Upper lobe of left lung (tissue), 6 donors: ENCODE measurements at places on chromosomes 1 and 21.

GRCh38 chr1:151611288-151611790 lies 511 bp upstream of the SNX27 start:
- H3K27ac ChIP-seq: peak overlapping the region; percentile 94
- no peaks in the 10 kb centered on the region for H3K36me3 ChIP-seq
- H3K4me3 ChIP-seq: no peak overlapping the region
- DNase-seq: no peak
- H3K4me1 ChIP-seq: peaks cover 20% of the 10 kb centered on the region

DNA sequence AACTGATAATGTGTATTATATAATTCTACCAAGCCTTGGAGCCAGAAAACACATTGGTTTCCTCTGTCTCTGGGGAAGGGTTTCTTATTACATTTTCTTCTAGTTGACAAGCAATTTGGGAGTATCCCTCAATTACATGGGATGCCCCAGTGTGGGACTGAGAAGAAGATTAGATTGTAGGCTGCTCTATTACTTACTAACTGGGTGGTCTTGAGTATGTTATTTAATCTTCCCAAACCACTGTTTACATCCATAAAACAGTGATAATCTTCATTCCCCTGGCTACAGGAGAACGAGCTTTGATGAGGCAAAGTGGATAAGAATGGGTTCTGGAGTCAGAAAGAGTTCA lies 105.8 kb downstream of the TSEN15 start:
- peaks cover 22% of the 10 kb centered on the region for H3K4me1 ChIP-seq
- H3K27me3 ChIP-seq: no peaks in the 10 kb centered on the region
- H3K4me3 ChIP-seq: no peak overlapping the region
- no peaks in the 10 kb centered on the region for H3K36me3 ChIP-seq
- H3K27ac ChIP-seq: no peak overlapping the region
- DNase-seq: no peak

DNA sequence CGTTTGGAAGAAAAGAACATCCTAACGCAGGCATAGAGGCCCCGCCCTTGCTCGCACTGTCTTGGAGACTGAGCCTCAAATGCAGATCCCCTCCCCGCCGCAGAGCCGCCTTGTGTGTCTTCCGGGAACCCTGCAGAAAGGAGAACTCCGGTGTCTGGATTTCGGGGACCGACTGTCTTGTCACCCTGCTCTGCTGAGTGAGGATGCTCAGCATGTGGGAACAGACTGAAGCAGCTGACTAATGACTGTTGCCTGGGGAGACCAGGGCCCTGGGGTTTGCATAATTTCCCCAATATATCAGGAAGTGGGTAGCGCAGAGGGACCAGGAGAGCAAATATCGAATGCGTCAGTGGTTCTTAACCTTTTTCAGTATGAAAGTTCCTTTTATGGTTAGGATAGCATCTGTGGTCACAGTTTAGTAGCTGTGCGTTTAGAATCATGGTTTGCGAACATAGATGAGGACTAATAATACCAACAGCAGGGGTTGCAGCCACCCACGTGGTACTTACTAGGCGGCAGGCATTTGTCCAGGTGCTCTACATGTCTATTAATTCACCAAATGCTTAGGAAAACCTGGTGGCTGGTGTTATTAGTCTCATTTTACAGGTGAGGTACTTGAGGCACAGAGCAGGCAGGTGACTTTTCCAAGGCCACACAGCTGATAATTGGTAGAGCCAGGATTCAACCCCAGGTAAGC lies 14.3 kb downstream of the GPR137B start:
- no peaks in the 10 kb centered on the region for H3K36me3 ChIP-seq
- no peak overlapping the region for H3K4me3 ChIP-seq
- peak overlapping the region; percentile 63 for H3K27ac ChIP-seq

- H3K36me3 ChIP-seq: no peaks in the 10 kb centered on the region
- peaks cover 25% of the 10 kb centered on the region for H3K4me1 ChIP-seq
- DNase-seq: no peak
- no peak overlapping the region for H3K4me3 ChIP-seq
These were observed 10.2 kb downstream of the POLR3GL start for GRCh38 chr1:145974721-145975120.

- H3K4me1 ChIP-seq: no peaks in the 10 kb centered on the region
- H3K4me3 ChIP-seq: no peak overlapping the region
- no peak for DNase-seq
- no peak overlapping the region for H3K27ac ChIP-seq
These were observed 88.1 kb upstream of the SPATA6 start for GRCh38 chr1:48560116-48560515.

DNA sequence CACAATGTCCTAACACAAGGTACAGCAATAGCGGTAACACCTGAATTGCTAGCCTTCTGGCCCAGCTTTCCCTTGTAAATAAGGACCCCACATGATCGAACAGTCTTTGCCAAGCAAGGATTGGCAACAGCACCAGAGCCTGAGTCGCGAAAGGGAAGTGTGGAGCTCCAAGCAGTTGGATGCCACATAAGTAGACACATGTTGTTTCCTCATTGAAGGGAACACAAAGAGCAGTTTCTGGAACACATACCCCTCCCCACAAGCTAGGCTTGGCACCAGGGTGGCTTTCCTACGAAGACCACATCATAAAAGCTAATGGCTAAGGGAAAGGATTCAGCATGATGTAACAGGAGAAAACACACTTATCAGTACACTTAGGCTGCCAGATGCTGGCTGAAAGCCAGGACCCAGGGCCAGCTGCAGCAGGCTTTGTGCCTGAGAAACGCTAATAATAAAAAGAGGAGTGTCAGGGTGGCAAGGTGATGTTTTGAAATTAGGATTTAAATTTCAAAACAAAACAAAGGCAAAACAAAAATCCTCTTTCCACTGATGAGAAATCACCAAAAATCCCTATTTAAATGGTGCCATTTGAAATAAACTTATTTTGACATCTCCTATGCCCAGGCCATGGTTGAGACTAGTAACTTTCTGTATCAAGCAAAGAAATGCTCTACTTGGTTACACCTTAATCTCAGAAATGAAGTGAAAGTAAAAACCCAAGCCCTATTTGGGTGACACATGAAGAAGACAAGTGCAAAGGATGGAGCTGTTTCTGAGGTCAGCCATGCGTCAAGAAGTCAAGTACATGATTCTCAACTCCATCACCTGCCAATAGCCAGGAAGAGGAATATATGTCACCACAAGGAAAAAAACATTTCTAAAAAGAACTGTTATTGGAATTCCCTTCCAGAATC lies 11.9 kb upstream of the CPLANE2 start:
- no peaks in the 10 kb centered on the region for H3K27me3 ChIP-seq
- H3K27ac ChIP-seq: peak overlapping the region; percentile 68
- H3K36me3 ChIP-seq: peaks cover 3% of the 10 kb centered on the region
- no peak for DNase-seq
- H3K4me1 ChIP-seq: peaks cover 38% of the 10 kb centered on the region

DNA sequence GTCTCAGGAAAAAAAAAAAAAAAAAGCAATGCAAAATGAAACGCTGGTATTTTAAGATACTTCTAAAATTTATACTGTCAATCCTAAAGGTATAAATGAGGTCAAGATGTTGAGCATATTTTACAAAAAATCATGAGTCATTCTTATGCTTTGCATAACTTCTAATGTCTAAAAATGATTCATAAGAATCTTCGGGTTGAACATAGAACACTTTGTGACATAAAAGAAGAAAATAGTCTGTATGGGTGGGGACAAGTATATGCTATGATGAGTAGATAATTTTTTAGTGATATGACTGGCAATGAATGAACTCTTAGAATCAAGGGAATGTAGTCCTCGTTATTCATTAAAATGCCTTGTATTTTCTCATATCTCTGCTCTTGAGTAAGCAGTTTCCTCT lies 416.9 kb upstream of the USP24 start:
- DNase-seq: no peak
- H3K27ac ChIP-seq: no peak overlapping the region
- H3K27me3 ChIP-seq: no peaks in the 10 kb centered on the region
- no peaks in the 10 kb centered on the region for H3K36me3 ChIP-seq

DNA sequence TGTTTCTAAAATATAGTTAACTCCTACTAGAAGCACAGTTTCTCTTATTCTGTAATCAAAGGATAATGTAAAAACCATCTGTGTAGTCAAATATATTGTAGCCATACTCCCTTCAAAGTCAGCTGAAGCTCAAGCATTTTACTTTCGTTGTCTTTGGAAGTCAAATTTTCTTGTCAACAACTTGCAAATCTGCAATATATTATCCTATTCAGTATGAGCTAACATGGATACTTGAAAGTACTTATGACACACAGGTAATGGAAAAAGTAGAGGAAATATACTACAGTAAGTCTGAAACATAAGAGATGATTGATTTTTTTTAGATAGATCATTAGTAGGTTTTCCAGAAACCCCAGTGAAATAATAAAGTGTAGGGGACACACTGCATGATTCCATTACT lies 121.5 kb downstream of the COL24A1 start:
- H3K4me3 ChIP-seq: no peak overlapping the region
- no peak for DNase-seq
- H3K27me3 ChIP-seq: no peaks in the 10 kb centered on the region
- H3K36me3 ChIP-seq: no peaks in the 10 kb centered on the region
- H3K27ac ChIP-seq: no peak overlapping the region
- no peaks in the 10 kb centered on the region for H3K4me1 ChIP-seq

DNA sequence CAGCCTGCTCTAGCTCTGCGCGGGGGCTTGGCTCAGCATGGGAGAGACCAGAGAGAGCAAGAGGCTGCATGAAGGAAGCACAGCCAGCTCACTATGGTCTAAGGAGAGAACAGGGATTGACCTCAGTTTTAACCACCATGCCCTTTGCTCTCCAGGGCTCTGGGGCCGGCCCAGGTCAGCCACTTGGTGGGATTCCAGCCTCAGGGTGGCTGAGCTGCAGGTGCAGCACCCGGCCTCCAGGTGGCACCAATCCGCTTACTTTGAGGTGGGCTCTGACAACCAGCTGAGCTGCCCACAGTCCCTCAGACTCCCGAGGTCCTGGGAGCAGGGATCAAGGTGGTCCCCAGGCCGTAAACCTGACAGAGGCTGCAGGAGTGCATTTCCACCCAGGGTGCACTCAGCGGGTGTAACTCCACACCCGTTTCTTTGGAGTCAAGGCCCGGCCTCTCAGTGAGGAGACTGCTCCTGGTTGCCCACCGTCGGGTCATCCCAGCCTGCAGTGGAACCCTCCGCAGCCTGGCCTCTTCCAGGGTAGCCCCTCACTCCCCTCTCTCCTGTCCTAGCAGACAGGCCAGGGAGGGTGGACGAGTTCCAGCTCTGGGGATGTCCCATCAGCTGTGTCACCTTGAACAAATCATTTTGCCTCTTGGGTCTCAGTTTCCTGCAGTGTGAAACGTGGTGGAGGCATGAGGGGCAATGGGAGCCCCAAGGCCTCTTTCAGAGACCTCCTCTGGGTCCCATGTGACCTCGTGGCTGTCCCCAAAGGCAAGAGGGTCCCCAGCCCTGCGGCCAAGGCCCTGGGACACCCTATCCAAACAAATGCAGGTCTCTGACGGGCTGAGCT lies 607 bp upstream of the LGR6 start:
- peak; percentile 65 for DNase-seq
- H3K27me3 ChIP-seq: peaks cover 12% of the 10 kb centered on the region
- H3K4me3 ChIP-seq: peak overlapping the region; percentile 15
- H3K4me1 ChIP-seq: peaks cover 8% of the 10 kb centered on the region
- no peak overlapping the region for H3K27ac ChIP-seq
- H3K36me3 ChIP-seq: no peaks in the 10 kb centered on the region

- no peaks in the 10 kb centered on the region for H3K4me1 ChIP-seq
- no peak overlapping the region for H3K4me3 ChIP-seq
- no peak for DNase-seq
- no peaks in the 10 kb centered on the region for H3K27me3 ChIP-seq
These were observed 32.3 kb downstream of the C21orf91 start for GRCh38 chr21:17786851-17787181.

DNA sequence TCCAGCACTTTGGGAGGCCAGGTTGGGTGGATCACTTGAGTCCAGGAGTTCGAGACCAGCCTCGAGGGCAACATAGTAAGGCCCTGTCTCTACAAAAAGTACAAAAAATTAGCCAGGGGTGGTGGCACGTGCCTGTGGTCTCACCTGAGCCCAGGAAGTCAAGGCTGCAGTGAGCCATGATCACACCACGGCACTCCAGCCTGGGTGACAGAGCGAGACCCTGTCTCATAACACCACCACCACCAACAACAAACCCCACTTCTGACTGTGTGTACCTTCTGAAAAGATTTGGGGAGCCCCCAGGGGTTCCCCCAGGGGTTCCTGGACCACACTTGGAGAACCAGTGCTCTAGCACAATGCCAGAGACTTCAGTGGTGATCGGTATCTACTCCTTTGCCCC lies 29.9 kb downstream of the NUAK2 start:
- no peaks in the 10 kb centered on the region for H3K27me3 ChIP-seq
- H3K36me3 ChIP-seq: no peaks in the 10 kb centered on the region
- no peak overlapping the region for H3K27ac ChIP-seq
- peaks cover 35% of the 10 kb centered on the region for H3K4me1 ChIP-seq
- no peak overlapping the region for H3K4me3 ChIP-seq

GRCh38 chr1:236206548-236206947 lies 64.2 kb downstream of the GPR137B start:
- no peak overlapping the region for H3K27ac ChIP-seq
- H3K4me3 ChIP-seq: no peak overlapping the region
- H3K36me3 ChIP-seq: peaks cover 3% of the 10 kb centered on the region
- no peaks in the 10 kb centered on the region for H3K27me3 ChIP-seq
- DNase-seq: no peak
- H3K4me1 ChIP-seq: no peaks in the 10 kb centered on the region

GRCh38 chr1:115922801-115923200 lies 53.5 kb upstream of the SLC22A15 start:
- no peak overlapping the region for H3K4me3 ChIP-seq
- H3K27ac ChIP-seq: no peak overlapping the region
- DNase-seq: no peak
- no peaks in the 10 kb centered on the region for H3K4me1 ChIP-seq

DNA sequence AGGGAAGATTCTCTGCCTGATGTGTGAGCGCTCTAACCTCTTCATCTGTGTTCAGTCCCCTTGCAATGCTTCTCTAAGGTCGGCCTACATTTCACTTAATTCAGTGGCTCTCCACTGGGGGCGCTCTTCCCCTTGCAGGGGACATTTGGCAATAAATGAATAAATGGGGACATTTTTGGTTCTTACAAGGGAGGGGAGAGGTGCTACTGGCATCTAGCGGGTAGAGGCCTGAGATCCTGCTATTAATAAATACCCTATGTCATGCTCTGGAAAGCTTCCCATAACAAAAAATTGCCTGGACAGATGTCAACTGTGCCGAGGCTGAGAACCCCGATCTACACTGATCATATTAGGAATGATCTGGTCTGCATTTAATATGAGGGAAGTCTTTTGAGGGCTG lies 25.9 kb upstream of the DNAJC11 start:
- DNase-seq: peak; percentile 36
- no peak overlapping the region for H3K4me3 ChIP-seq
- H3K27ac ChIP-seq: no peak overlapping the region
- no peaks in the 10 kb centered on the region for H3K27me3 ChIP-seq
- no peaks in the 10 kb centered on the region for H3K36me3 ChIP-seq
